ENCODE measurements at places on chromosomes 5 and 9. TPM values are rescaled to one million over a fixed set of nuclear protein-coding genes. Genes with fewer than 3 reads are reported as not detected.

- DNase-seq, result no peak
Observed at GRCh38 chr5:159231167-159231566, 21.8 kb upstream of the RNF145 start.

DNA sequence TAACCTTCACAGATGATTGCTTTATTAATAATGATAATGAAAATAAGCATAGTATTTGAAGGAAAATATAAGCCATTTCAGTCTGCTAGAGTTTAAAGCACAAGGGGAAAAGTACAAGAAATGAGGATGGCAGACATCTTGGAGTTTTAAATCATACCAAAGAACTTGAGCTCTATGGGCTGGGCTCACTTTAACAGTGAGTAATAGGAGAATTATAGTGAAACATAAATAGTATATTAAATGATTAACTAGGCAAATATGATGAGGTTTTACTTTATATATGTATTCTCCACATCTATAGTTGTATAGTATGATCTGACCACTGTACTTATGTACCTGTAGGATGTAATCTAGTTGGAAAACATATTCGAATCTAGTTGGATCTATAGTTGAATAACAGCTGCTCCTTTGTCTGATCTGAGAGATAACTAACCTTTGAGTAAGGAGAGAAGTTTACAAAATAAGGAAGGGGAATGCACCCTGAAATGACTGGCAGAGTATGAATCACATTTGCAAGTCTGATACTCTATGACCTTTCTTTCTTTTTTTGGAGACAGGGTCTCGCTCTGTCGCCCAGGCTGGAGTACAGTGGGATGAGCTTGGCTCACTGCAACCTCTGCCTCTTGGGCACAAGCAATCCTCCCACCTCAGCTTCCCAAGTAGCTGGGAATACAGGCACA, 17.6 kb downstream of the MEGF9 start:
- DNase-seq, result no peak

- DNase-seq, result no peak
Observed at GRCh38 chr9:114185570-114186490, 30.5 kb downstream of the COL27A1 start.

- DNase-seq, result no peak
Observed at GRCh38 chr5:108900668-108901067, 153.0 kb downstream of the FER start.

GRCh38 chr5:6396836-6397535, 18.6 kb upstream of the MED10 start:
- no peak for DNase-seq

- DNase-seq, result peak; percentile 65
Observed at GRCh38 chr9:13279284-13280141, at the start of gene MPDZ. Gene MPDZ, minus strand, starts transcription at chr9:13279692. Its CDS starts 29,377 bp downstream, at chr9:13250315.

GRCh38 chr5:170782438-170782837, 1.1 kb upstream of the GABRP start:
- DNase-seq, result no peak

GRCh38 chr5:34913072-34913471, 2.2 kb downstream of the RAD1 start:
- DNase-seq, result no peak

DNA sequence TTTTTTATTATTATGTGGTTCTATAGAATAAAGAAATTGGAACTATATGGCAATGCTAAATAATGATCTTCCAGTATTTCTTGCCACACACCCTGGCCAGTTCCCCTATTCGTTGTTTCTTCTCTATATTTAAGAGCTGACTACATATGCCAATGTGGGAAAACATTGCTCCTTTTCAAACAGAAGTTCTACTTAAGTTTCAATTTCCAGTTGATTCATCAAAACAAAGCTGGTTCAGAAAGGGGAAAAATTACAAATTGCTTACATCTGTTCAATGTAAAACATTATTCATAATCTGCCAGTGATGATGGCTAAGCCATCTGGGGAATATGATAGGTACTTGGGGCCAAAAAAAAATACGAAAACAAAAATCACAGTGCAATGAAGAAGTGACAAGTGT, 76.9 kb downstream of the ST8SIA4 start:
- no peak for DNase-seq

GRCh38 chr5:166281433-166281832, 2010.0 kb upstream of the WWC1 start:
- no peak for DNase-seq

DNA sequence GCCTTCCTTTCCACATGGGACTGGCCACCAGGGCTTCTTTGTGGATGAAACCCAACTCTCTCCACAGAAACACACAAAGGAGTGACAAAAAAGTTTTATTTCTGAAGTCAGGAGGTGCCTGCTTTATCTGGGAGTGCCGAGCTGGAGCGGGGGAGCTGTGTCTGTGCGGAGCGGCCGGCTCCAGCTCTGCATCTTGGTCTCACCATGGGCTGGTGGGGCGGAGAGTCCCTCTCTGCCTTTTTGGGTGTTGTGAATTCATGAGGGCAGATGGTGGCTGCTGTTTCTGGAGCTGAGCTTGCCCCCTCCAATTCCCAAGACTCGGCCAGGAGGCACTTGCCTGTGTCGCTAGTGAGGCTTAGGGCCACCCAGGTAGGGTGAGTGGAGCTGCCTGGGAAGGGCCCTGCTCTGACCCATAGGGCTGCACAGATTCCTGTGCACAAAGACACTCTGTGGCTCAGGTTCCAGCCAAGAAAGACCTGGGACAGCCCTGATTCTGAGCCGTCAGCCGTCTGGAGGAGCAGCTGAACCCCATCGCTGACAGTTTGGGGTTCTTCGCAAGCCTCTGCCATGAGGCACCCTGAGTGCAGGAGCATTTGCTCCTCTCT, 1.4 kb downstream of the DBH start:
- DNase-seq, result no peak

DNA sequence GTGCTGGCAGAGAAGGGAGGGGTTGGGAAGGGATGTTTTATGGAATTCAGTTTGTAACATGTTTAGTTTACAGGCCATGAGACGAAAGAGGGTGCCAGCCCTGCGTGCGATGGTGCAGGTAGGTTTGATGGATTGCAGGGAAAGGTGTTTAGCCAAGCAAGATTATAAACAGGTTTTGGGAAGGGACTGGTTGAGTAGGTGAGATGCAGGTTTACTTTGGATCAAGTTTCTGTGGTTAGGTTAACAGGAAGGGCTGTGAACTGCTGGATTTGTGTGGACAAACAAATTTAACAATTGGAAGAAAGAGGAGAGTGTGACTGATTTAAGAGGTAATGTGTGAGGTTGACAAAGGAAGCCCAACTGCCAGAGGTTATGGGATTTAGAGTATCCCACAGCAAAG, 32.6 kb upstream of the GPX3 start:
- DNase-seq, result no peak

GRCh38 chr9:130743656-130744055, 50.1 kb downstream of the EXOSC2 start:
- no peak for DNase-seq

GRCh38 chr5:109907189-109907588, 217.5 kb downstream of the MAN2A1 start:
- no peak for DNase-seq

DNA sequence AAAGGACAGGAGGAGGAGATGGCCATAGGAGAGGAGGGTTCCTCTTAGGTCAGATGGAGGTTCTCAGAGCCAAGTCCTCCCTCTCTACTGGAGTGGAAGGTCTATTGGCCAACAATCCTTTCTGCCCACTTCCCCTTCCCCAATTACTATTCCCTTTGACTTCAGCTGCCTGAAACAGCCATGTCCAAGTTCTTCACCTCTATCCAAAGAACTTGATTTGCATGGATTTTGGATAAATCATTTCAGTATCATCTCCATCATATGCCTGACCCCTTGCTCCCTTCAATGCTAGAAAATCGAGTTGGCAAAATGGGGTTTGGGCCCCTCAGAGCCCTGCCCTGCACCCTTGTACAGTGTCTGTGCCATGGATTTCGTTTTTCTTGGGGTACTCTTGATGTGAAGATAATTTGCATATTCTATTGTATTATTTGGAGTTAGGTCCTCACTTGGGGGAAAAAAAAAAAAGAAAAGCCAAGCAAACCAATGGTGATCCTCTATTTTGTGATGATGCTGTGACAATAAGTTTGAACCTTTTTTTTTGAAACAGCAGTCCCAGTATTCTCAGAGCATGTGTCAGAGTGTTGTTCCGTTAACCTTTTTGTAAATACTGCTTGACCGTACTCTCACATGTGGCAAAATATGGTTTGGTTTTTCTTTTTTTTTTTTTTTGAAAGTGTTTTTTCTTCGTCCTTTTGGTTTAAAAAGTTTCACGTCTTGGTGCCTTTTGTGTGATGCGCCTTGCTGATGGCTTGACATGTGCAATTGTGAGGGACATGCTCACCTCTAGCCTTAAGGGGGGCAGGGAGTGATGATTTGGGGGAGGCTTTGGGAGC, 3.1 kb downstream of the EGR1 start:
- DNase-seq, result no peak

- no peak for DNase-seq
Observed at GRCh38 chr5:159098603-159099436, 896 bp downstream of the EBF1 start.

- no peak for DNase-seq
Observed at GRCh38 chr5:134070725-134071613, 43.5 kb upstream of the TCF7 start.

GRCh38 chr9:100020121-100020795, 78.5 kb downstream of the ERP44 start:
- DNase-seq, result no peak

- no peak for DNase-seq
Observed at GRCh38 chr5:63323926-63324325, 638.3 kb downstream of the HTR1A start.

- no peak for DNase-seq
Observed at GRCh38 chr9:81397481-81398381, 291.6 kb downstream of the TLE1 start.

- DNase-seq, result no peak
Observed at GRCh38 chr5:1096838-1097237, 15.0 kb downstream of the SLC12A7 start.

DNA sequence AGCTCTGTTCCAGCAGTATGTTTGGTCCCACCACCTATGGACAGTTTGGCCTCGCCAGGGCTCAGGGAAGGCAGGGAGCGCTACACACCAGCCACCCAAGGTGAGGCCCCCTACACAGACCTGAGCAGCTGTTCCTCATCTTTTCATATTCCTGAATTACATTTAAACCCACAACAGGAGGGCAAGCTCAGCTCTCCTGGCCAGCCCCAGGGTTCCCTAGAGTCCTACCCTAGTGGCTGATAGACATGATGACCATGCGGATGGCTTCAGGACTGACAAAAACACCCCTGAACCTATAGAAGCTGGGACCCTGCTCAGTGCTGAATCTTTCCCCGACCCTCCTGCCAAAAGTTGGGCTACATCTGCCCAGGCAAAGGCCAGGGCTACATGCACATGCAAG, 6.7 kb upstream of the FOXE1 start:
- DNase-seq, result no peak

GRCh38 chr5:39073767-39074016, 507 bp downstream of the RICTOR start:
- no peak for DNase-seq

- DNase-seq, result no peak
Observed at GRCh38 chr5:16437977-16438376, 27.6 kb downstream of the ZNF622 start.

GRCh38 chr9:137977571-137978261, 100.1 kb downstream of the CACNA1B start:
- no peak for DNase-seq

- no peak for DNase-seq
Observed at GRCh38 chr9:83327750-83328622, 210.2 kb downstream of the FRMD3 start.

- DNase-seq, result no peak
Observed at GRCh38 chr5:78886341-78887230, 98.5 kb downstream of the ARSB start.

- DNase-seq, result no peak
Observed at GRCh38 chr5:179385914-179386313, 40.7 kb upstream of the ADAMTS2 start.

- no peak for DNase-seq
Observed at GRCh38 chr9:133560311-133560710, 25.8 kb downstream of the ADAMTSL2 start.

The ANKRD31 gene
- polyA plus RNA-seq, result 0.75 TPM

The PCSK5 gene
- 16.0 TPM for polyA plus RNA-seq

The ECM2 gene
- polyA plus RNA-seq, result 12.6 TPM

The PCDHB7 gene
- polyA plus RNA-seq, result 4.0 TPM

The DND1 gene
- 0.37 TPM for polyA plus RNA-seq

The ADAMTS2 gene
- polyA plus RNA-seq, result 9.8 TPM

The DBH gene
- 1.4 TPM for polyA plus RNA-seq

The FREM1 gene
- 156 TPM for polyA plus RNA-seq

The ZCCHC9 gene
- 37.7 TPM for polyA plus RNA-seq

The ADGRV1 gene
- 10.4 TPM for polyA plus RNA-seq

The TEK gene
- polyA plus RNA-seq, result 54.5 TPM

The ZNF879 gene
- polyA plus RNA-seq, result 7.0 TPM

The STPG3 gene
- 1.0 TPM for polyA plus RNA-seq

The PRSS3 gene
- polyA plus RNA-seq, result 0.96 TPM

The WDR31 gene
- polyA plus RNA-seq, result 6.6 TPM
